Muscle of back (tissue), 13 donors: ENCODE measurements at places on chromosomes 5 and 9. TPM values are rescaled to one million over a fixed set of nuclear protein-coding genes. Genes with fewer than 3 reads are reported as not detected.

- DNase-seq: no peak
Measured at GRCh38 chr5:73039082-73039481, 81.3 kb upstream of the TMEM171 start.

DNA sequence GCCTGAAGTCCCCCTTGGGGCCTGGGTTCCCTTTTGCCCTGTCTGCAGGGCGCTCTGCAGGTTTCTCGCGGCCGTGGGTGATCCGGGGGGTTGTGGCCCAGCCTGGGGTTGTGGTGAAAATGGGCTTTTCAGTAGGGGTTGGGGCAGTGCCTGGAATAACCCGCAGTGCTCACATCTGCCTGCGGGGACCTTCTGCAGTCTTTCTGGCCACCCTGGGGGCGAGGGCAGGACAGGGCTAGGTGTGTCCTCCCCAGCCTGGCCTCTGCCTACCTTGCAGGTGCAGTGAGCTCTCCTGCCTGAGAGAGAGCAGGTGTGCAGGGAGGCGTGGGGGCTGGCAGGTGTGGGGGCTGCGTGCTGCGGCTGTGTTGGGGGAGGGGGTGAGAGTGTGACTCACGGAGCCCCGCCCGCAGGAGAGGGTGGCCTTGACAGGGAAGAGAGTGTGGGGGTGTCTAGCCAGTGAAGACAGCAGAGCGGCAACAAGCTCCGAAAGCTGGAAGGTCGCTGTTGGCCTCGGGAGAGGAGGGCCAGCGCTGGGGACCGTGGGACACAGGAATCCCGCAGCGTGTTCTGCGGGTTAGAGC lies 131.4 kb downstream of the MRPL36 start:
- no peak for DNase-seq

GRCh38 chr5:88389338-88390095 lies 120.9 kb upstream of the TMEM161B start:
- DNase-seq: no peak

DNA sequence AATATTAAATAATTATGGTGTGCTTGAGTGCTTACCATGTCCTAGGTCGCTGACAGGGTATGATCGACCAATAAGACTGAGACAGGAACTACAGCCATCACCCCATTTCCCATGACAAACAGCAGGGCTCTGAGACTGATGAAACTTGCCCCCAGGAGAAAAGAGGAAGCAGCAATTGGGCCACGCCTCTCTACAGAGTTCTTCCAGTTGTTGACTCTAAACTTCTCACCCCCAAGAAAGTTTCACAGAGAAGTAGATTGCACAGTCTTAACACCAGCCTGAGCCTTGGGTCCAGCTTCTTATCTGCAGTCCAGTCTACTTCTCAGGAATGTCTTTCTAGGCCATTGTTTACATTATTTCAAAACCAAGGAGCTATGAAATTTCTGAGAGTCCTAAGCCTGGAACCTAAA lies 182.2 kb upstream of the ANKRD55 start:
- peak; percentile 39 for DNase-seq

- DNase-seq: no peak
Measured at GRCh38 chr5:176541338-176542134, 4.3 kb upstream of the RNF44 start.

- no peak for DNase-seq
Measured at GRCh38 chr5:2895876-2896275, 144.4 kb upstream of the IRX2 start.

Gene SPATA9
- polyA plus RNA-seq: 1.1 TPM

Gene PRKACG
- not detected for polyA plus RNA-seq

Gene TUSC1
- polyA plus RNA-seq: 16.5 TPM

Gene CRHBP
- 0.50 TPM for polyA plus RNA-seq
